ENCODE measurements at places on chromosomes 4 and X.

DNA sequence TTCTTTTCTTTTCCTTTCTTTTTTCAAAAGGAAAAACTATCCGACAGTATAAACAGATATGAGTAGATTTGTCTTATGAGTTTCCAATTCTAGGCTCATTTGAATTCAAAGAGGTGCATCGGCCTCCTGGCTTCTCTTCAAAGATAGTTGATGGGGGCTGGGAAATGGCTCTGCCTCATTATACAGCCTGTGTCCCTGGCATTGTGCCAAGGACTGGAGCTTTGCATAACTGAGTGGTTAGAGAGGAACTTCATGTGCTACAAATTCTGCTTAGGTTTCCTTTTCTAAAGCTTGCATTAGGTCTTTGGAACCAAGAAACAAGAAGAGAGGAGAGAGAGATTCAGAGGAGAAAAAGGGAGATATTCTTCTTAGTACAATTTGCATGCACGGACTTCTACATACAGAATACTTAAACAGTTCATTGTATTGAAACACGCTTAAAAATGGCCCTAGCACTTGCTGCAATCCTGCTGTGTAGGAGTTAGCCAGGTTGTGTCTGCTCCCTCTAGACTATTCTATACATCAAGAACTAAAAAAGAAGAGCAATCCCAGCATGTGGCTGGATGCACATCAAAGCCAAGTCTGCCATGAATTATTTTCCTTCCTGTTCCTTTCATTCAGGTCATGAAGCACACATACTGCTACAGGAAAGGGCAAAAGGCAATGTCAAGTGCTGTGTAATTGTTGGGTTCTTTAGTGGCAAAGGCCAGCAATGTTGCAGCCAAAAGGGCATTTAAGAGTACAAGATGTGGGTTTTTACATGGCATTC, 70.9 kb downstream of the INTS12 start:
- peak; percentile 73 for DNase-seq

DNA sequence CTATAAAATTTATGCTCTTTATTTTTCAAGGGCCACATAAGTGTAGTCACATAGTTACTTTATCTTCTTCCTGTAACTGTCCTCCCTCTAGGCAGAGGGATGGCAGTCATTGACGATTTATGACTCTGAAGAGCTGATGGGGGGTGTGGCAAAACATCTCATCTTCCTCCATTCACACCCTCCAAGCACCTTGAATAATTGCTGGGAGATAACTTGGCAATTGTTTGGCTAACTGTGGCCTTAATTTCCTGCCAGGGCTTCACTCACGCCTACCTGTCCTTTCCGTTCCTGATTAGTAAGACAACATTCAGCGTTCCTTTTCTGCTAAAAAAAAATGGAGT, 329.2 kb downstream of the ARHGAP10 start:
- no peak for DNase-seq

DNA sequence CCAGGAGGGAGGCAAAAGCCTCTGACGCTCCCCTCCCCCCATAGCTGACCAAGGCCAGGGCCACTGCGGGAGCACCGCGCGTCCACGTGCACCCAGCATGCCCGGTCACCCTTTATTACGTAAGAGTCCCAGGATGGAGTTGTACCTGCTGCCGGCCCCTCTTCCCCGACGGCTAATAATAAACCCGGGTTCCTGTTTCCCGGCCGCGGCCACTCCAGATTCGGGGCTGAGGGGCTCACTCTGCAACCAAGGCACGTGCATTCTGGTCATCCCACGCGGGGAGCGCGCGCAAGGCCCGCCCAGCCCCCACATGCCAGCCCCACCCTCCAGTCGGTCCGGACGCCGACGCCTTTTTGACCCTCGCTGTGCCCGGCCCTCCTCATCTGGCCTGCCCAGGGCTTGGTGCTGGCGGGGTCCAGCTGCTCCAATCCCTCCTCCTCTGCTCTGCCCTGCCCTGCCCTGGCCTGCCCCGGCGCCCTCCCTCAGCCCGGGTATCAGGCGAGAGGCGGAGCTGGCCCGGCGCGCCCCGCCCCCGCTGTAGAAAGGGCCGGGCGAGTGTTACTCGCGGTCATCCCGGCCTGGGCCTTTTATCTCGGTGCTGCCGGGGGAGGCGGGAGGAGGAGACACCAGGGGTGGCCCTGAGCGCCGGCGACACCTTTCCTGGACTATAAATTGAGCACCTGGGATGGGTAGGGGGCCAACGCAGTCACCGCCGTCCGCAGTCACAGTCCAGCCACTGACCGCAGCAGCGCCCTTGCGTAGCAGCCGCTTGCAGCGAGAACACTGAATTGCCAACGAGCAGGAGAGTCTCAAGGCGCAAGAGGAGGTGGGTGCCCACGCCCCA, 2.6 kb downstream of the MID1IP1 start:
- DNase-seq, result peak; percentile 91

DNA sequence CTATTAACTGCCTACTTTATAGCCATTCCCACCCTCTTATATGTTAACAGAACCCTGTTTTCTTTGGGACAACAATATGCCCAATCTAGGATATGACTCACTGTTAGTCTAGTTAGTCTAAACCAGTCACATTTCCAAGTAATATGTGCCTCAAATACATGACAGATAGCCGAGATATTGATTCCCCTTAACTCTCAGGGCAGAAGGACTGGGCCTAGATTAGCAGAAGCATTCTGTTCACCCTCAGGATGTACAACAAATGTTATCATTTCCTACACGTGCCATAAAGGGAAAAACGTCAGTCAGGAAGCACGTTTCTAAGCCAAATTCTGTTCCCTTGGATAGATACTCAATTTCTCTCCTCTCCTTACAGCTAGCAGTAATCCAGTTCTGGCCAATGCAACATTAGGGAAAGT, 114.1 kb downstream of the SLC10A7 start:
- DNase-seq, result no peak

GRCh38 chr4:186131935-186132334, 27.4 kb downstream of the FAM149A start:
- no peak for DNase-seq

DNA sequence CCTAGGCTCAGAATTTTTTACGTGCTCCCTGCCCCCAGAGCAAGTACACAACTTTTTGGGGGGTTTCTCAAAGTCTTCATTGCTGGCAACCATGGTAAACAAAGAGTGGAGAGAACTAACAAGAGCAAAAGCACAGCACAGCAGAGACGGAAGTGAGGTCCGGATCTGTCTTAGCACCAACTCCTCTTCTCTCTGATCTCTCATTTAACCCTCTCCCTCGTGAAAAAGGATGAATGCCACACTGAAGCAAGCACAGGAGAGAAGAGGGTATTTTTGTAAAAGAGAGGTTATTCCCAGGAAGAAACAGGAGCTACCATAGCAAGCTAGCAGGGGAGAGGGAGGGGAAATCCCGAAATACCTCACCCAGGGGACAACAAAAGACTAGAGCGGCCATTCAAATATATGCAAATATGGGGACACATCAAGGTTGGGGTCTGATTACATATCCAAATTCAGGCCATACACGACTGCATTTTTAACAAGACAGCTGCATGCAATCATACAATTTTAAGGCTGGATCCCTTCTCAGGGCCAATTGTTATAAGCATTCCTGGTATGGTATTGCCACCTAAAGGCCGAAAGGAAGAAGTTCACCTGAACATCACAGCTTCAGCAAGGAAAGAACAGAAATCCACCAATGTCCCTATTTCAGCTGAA, 46.6 kb downstream of the CD40LG start:
- DNase-seq, result no peak

GRCh38 chrX:37834937-37835336, 12.4 kb downstream of the DYNLT3 start:
- no peak for DNase-seq

DNA sequence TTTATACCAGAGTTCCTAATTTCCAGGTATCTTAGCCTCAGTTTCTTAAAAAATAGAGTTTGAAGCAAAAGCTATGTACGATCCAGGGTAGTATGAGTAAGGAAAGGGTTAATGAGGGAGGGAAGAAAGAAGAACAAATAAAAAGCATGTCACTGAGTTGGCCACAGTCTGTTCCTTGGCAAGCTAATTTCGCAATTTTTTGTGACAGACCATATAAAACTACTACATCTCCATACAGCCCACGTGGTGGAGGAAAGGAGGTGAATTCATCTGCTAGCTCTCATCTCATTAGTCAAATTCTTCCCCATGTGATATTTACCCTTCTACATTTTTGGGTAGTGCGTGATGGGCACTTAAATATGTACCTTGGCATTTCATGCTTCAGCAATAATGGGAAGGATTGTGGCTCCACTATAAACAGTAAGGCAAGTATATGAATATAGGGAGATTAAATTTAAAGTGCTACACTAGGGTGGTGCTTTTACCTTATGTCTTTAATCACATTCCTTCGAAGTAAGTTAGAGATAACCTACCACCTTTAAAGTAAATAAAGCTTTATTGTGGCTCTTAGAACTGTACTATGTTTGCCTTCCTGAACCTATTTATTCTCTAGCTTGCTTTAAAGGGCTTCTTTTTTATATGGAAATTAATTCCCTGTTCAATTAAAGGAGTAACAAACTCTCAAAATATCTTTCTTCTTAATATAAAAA, 102.1 kb upstream of the VAMP7 start:
- DNase-seq, result no peak

DNA sequence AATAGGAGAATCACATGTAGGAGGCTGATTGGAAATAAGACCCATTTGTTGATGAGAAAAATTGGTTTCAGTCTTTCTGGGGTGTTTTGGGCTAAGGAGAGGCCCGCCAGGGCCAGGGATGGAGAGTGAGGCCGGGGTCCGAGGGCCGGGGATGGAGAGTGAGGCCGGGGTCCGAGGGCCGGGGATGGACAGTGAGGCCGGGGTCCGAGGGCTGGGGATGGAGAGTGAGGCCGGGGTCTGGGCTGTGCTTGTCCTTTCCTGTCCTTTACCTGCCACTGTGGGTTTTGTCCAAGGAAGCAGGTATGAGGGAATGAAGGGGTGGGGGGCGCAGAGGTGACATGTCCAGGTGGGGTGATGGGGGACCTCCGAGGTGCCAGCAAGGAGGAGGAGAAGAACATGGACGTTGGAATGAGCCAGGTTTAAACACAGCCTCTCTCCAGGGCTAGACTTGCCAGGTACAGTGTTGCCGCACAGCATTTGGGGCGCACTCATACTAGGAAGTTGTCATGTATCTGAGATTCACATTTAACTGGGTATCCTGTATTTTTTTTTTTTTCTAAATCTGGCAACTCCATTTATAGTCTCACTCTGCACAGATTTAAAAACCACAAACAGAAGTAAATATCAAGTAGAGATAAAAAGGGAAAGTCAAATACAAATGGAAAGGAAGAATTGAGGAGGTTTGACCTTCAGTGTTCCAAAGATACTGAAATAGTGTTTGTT, 8.8 kb downstream of the RGS12 start:
- no peak for DNase-seq

- no peak for DNase-seq
Observed at GRCh38 chr4:139184129-139184528, 7.1 kb upstream of the ELF2 start.

All from left ventricle myocardium superior (tissue), 1 donor.